Activated naive CD4-positive, alpha-beta T cell treated with anti-CD3 and anti-CD28 coated beads, Interleukin-2, amount 50 U/mL, for 16 hours (primary cell): ENCODE measurements at places on chromosomes 6 and 20.

DNA sequence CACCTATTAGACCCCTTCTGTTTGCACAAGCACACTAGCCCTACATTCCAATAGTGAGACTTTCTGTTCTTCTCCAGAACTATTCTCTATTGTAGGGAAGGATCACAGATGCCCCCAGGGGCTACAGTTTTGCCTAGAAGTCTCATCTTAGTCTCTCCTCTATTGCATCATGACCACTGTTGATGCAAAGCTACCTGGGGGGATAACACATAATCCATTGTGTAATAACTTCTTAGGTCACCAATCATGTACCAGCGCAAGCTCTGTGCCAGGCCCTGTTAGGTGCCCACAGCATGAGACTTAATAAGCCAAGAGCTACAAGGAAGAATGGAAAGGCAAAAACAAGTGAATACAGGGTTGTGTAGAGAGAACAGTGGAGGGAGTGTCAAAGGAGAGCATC, 98.1 kb upstream of the TNFAIP3 start:
- DNase-seq: no peak

GRCh38 chr20:58695084-58695722, 2.6 kb downstream of the NPEPL1 start:
- no peak for DNase-seq

DNA sequence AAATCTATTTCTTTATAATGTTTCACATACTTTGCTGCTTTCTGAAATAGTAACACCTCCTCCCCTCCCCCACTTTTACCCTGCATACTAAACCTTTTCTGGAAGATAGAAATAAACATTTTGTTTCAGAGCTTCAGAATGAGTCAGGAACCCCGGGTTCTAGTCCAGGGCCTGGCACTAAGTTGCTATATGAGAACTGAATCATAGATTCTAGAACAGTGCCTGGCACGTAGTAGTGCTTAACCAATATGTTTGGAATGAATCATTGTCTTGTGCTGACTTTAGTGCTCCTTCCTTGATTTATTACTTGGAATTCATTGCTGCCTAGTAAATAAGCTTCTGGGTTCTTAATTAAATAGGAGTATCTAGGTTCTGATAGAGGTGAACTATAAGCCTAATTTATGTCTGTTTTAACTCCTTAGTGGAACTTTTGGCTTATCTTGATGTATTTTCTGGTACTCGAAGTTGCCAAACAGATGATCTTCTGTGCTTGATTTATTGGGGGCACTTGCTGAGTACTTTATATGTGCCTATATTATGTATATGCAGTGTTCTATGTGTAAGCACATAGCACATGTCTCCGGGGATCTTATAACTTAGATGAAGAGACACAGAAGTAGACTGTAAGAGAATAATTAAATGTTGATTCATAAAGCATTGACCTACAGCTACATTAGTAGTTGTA, 18.6 kb downstream of the TAB2 start:
- DNase-seq: peak; percentile 44

GRCh38 chr6:18022398-18023231, 35.2 kb upstream of the KIF13A start:
- no peak for DNase-seq

- no peak for DNase-seq
These were observed 22.5 kb upstream of the QKI start for GRCh38 chr6:163391985-163392384.

GRCh38 chr6:12911427-12911826, 194.9 kb downstream of the PHACTR1 start:
- no peak for DNase-seq

DNA sequence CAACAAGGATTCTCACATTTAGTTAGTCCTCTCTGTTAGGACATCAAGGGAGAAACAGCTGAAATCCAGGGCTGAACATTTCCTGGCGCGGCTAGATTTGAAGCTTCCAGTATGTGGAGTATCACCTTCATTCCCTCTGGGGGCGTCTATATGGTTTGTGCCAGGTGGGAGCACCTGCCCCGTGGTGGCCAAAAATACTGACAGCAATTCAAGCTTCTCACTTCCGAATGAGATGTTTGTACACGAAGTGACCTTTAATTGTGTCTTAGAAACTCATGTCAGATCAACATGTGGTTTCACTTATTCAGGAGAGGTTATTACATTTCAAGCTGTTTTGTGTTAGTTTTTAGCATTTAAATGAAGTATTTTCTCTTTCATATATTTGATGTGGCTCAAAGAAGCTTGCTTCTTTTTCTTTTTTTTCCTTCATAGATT, 67.3 kb upstream of the ZNF217 start:
- DNase-seq: no peak

GRCh38 chr20:7770578-7770977, 169.7 kb downstream of the HAO1 start:
- no peak for DNase-seq

- DNase-seq: no peak
These were observed 7.0 kb downstream of the EYA2 start for GRCh38 chr20:46901638-46902037.

DNA sequence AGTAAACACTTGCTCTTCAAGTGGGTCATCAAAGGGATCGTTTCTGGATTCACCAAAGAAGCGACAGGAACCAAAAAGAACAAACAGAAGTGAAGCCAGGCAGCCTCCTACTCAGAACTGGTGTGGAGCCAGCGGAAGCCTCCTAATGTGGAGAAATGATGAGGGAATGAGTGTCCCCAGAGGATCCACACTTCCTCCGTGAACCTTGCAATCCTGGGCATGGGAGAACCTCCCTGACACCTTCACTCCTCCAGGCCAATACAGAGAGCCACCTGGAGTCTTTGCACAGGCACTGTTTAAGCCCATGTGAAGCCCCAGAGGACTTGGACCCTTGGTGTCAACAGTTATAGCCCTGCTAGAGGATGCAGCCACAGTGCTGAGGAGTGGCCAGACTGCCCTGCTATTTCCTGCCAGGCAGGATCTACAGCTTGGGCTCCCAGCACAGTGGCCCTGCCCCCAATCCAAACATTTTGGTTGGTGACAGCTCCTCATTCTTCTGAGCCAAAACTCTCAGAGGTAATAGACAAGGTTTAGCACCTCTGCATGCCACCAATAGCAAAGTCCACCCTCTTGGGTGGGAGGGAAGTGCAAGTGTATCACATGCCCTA, 23.2 kb upstream of the SERINC1 start:
- DNase-seq: no peak

DNA sequence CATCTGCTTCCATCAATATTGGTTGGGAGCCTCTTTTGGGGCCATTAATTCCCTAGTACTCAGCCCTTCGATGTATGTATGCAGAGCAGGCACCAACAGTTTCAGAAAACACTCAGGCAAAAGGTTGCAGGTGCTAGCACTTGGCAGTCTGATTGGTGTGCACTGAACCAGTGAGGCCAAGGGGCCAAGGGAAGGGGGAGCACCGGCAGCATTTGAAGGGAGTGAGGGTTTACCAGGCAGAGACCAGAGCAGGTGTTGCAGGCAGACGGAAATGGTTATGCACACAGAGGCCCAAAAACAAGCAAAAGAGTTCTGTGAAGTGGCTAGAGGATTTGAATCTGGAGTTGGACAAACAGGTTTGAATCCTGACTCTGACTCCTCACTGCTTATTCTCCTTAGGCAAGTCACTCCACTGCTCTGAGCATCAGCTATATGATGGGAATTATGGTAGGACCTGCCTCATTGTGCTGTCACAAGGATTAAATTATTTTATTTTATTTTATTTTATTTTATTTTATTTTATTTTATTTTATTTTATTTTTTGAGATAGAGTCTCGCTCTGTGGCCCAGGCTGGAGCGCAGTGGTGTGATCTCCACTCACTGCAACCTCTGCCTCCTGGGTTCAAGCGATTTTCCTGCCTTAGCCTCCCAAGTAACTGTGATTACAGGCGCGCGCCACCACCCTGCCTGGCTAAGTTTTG, 58.1 kb upstream of the SHLD1 start:
- DNase-seq: no peak

GRCh38 chr20:62197801-62198200, 15.0 kb downstream of the MTG2 start:
- no peak for DNase-seq

- DNase-seq: no peak
These were observed 153.8 kb downstream of the INSM1 start for GRCh38 chr20:20521736-20522135.

GRCh38 chr6:28709478-28710349, 184.0 kb downstream of the GPX5 start:
- DNase-seq: no peak

DNA sequence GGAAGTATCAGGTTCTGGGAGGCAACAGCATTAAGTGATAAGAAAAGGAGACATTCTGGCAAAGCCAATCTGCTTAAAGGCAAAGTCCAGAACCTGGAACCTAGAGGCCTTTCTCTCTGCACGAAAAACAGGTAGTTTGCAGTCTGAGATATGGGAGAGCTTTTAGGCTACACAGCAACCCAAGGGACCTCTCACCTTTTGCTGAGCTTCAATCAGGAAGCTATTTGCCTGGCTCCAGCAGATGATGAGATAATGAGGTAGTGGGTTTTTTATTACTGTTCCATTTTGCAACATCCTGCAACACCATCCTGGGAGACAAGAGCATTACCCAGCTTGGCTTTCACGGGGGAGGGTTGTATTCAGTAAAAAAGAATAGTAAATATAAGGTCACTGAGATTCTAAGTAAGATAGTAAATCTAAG, 143.1 kb downstream of the ADGRG6 start:
- DNase-seq: no peak

- DNase-seq: no peak
These were observed 104.0 kb downstream of the CD2AP start for GRCh38 chr6:47581591-47581990.

DNA sequence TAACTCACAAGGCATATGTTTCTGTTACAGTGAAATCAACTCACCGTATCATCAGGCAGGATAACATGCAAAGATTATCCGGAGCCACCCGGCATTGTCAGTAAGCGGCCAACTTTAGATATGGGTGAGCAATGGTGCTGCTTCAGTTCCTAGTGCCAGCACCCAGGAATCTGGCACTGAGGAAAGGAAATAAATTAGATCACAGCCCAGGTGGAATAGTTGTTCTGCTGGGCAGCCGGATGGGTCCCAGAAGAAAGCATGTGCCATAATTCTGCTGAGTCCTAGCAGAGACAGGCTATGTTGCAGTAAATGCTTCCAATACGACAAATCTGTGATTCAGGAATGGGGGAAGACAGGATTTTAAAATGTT, 183.6 kb upstream of the SPTLC3 start:
- DNase-seq: no peak

DNA sequence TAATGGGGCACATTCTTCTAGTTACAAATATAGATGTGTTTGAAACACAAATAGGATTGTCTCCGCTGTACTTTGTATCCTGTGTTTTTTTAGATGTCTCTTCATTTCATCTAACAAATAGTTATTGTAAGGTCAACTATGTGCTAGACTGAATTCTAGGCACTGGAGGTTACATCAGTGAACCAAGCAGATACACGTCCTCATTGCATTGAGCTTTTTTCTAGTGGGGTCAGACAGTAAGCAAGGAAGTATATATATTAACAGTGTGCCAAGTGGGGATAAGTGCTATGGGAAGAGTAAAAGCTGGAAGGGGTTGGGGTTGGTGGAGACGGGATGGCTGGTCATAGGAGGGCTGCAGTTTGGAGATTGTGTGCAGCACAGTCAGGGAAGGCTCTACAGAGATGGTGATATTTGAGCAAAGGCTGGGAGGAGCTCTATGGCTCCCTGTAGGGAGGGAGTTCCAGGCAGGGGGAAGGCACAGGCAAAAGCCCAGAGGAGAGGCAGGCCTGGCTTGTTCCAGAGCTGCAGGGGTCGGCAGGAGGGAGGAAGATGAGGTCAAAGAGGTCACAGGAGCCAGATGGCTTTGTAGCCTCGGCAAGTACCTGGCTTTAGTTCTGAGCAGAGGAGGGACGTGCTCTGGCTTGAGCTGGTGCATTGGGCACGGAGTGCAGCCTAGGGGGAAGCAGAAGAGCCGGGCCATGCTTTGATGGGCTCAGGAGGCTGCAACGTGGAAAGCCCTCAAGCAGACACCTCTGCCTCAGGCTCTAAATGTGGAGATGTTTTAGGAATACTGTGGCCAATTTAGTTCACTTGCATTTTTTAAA, 152.3 kb downstream of the ZDHHC14 start:
- no peak for DNase-seq

GRCh38 chr6:11242711-11243110, 10.2 kb upstream of the NEDD9 start:
- DNase-seq: no peak

DNA sequence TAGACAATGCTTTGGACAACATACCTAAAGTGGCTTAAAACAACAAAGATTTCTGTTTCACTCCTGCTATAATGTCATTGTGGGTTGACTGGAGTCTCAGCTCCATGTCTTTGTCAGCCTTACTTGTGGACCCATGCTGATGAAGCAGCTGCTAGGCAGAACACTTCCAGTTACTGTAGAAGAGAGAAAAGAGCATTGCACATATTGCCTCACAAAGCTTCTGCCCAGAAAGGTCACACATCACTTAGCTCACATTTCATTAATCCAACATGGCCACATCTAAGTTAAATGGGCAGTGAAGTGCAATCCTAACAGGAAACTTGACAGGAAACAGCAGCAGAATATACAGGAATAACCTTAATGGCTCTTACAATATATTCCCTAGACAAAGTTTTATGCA, 480.5 kb upstream of the HTR1E start:
- no peak for DNase-seq

DNA sequence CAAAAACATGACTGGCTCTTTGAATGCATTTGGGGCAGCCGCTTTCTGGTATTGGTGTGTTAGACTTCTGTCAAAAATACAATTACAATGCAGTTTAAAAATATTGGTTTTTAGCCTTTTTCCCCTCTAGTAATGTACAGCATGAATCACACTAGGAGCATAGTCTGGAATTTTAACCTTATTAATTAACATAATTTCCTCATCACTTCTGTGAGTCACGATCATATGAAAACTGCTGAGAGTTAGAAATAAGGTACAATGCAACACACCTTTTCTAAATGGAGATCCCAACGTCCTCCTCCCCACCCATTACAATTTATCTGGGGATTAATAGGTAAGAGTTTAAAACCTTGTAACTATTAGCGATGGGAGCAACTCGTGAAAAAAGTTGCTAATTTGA, 297.1 kb upstream of the RIMS1 start:
- DNase-seq: no peak

- peak; percentile 84 for DNase-seq
These were observed 47.6 kb downstream of the ZDHHC14 start for GRCh38 chr6:157428427-157429202.

GRCh38 chr6:8172530-8172929, 70.2 kb upstream of the EEF1E1 start:
- no peak for DNase-seq

DNA sequence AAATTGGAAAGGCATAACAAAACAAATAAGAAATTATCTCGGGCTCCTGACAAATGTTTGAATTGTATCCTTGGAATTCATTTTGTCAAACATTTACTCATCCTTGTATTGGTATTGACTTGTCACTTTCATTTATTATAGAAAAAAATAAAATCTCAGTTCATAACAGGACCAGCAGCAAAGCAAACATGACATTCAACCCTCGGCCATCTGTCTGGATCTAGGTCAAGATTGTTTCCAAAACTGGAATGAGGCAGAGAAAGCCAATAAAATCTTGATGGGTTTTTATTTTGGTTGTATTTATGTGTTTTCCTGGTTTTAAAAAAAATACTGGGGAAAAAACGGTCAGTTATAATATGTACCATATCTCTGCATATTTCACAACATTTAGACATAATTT, 42.9 kb upstream of the FABP7 start:
- DNase-seq: no peak
